Foreskin fibroblast (primary cell): ENCODE measurements at places on chromosomes 5 and 9.

DNA sequence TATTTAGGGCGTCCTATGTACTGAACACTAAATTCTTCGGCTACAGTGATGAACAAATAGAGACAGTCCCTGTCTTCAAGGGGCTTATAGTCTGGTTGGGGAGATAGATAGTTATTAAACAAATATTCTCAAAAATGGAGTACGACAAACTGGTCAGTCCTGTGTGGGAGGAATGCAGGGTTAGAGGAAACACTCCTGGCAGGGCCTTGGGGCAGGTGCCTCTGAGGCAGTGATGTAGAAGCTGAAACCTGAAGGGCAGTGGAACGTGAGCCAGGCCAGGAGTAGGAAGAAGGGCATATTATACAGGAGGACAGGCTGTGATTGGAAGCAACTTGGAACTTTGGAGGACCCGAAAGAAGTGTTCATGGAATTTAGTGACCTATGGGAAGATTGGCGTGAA lies 133.4 kb downstream of the AOPEP start:
- DNase-seq = no peak

- no peak for DNase-seq
These were observed 224.8 kb downstream of the CETN3 start for GRCh38 chr5:90184764-90185163.

GRCh38 chr5:149221731-149222342 lies 49.8 kb upstream of the AFAP1L1 start:
- no peak for DNase-seq

DNA sequence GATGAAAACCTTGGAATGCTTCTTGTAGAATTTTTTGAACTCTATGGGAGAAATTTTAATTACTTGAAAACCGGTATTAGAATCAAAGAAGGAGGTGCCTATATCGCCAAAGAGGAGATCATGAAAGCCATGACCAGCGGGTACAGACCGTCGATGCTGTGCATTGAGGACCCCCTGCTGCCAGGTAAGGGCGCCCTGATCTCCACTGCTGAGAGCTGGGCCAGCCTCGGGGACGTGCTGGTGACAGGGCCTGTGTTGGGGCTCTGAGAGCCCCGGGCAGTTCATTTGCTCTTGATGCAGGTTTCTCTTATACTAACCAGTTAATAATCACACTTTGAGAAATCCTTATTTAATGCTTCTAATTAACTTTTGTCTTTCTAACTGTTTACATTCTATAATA lies 33.0 kb downstream of the TENT4A start:
- DNase-seq = no peak

DNA sequence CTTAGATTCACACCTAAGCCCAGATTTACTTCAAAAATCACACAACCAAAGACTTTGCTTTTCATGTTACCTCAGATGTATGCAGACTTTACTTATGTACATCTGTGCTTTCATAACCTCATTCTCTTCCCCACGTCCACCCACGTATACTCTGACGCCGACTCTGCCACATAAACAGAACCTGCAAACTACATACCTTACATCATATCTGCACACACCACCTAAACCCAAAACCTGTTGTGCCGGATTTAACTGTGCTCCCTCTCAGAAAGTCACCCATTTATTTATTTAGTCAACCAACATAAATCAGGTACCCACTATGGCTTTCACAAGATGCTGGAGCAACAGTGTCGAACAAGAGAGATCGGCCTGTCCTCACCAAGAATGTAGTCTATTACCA lies 1.0 kb upstream of the DPYSL3 start:
- no peak for DNase-seq

DNA sequence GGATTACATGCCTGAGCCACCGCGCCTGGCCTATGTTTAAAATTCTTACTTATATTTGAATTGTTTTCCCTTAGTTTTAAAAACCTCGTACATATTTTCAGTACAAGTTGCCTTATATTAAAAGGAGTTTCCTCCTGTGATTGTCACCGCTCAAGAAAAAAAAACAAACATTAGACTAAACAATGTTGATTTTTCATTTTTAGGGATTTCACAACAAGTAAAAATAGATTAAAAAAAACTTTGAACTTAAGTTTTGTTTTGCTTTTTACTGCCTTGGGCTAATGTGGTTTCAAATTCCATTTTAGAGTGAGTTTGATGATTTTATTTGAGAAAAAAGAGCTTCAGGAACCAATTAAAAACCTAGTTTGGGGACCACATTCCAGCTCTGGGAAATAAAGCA lies 1196.6 kb upstream of the CDH18 start:
- no peak for DNase-seq

DNA sequence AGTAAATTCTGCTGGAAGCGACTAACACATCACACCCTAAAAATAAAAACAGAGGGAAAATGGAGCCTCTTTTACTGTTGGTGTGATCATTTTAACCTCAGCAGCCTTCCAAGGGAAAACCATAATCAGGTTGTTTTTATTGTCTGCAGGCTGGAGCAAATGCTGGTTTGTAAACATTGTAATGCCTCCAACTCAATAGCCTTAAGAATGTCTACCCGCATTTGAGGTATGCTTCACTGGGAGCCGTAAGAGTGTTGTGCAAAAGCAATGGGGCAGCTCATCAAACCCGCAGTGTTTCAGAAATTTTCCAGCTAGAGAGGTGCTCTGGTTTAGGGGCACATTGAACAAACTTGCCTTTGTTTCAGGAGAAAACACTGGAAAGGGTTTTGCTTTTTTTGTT lies 17.0 kb downstream of the NIM1K start:
- no peak for DNase-seq

DNA sequence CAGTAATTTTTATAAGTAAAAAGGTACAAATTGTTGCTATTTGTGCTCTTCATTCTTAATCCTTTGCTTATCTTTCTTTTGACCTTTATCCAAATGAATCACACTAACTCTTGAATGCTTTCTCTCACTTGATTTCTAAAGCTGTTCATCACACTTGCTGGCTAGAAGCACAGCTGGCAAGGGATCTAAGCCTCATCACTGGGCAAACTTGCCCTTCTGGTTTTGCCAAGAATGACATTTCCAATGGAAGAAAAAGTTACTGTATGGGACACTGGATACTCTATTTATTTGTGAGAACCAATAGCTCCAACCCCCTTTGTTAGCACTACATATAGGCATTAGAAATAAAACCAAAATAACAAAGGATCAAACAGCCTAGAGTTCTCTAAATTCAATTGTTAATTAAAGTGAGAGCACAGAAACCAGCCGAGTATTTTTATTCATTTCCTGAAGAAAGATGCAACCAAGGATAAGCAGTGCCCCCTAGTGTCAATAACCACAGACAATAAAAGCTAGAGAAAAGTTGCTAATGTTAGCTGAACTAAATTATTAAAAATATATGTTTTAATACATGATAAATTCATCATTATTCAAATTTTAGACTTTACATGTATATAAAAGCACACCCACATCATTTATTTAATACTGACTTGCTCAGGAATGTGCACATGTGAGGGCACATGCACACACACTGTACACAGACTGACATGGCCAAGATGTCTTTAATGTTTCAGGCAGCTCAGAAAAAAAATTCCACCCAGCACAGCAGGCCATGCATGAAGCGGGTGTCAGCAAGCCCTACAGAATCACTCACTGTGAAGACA lies 59.8 kb upstream of the POU5F2 start:
- DNase-seq = peak; percentile 77

DNA sequence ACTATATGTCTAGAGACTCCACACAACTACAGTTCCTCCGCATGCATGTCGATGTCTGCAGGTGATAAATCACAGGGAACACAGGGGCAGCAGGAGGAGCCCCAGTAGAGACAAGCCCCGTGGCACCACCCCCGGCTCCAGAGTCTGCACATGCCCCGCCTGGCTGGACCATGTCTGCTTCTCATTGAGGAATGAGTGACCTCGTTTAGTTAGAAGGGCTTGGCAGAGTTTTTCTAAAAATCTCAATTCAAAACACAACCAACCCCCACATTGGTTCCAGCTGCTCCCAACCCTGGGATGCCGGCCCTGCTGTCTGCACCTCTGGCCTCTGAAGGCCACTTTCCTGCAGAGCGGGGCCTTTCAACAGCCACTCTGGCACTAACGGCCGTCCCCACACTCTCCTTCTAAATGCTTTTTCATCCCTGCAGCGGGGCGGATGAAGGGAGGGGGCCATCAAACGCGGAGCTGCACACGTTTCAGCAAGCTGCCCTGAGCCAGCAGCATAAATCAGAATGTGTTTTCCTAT lies 106.3 kb downstream of the ROR2 start:
- no peak for DNase-seq

- no peak for DNase-seq
These were observed 144.3 kb upstream of the DHFR start for GRCh38 chr5:80799041-80799440.

DNA sequence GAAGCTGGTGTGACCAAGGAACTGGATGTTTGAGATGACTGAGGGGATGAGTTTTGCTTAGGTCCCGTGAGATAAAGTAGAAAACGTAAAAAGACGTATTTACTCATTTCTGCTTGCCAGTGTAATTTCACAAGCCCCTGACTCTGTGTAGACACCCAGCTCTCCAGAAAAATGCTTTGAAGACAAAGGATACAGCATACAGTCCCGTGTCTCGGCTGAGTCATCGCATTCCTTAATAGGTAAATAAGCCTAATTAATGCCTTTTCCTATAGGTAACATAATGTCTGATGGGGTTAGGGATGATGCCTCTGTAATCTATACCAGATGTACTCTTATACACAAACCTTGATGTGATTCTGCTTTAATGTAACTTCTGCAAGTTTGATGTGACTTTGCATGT lies 20.2 kb downstream of the S100Z start:
- no peak for DNase-seq

GRCh38 chr9:27653246-27653645 lies 80.0 kb upstream of the C9orf72 start:
- no peak for DNase-seq

- DNase-seq = no peak
These were observed 406.2 kb downstream of the KDM4C start for GRCh38 chr9:7163932-7164331.

DNA sequence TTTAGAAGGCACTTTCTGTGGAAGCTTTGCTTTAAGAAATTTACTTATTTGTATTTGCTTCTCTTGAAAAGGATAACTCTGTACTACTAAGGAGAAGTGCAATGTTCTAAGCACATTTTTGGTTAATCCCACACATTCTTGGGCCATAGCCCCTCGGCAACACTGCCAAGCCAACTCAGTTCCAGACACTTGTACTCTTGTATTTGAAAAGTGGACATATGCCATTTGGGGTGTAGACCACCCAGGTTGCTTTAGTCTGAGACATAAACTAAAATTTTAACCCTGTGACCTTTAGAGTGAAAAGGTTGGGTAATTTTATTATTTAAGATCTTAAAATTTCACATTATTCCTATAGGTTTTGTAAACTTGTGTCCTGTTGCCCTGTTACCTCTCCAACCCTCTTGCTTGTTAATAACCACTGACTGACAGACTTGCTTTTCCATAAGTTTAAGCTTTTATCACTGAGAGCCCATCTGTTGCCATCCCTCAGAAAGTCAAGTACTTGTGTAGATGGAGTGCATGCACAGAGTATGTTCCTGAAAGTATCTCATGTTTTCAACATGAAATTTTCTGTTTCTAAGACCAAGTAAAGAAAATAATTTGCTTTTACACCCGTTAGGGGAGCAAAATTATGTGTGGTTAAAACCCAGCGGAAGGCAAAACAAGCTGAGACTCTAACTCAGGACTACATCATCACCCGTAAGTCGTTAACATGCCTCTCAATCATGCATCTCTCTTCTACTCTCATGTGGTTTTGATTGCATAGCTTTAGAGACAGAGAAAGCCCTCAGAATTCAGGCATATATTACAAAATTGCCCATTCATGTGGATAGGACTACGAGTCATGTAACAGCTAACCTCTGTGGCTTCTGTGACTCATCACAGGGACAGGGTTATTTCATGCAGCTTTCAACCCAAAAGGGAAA lies 117.3 kb downstream of the GDNF start:
- peak; percentile 96 for DNase-seq

GRCh38 chr9:95055334-95055850 lies 262.1 kb downstream of the FANCC start:
- no peak for DNase-seq

DNA sequence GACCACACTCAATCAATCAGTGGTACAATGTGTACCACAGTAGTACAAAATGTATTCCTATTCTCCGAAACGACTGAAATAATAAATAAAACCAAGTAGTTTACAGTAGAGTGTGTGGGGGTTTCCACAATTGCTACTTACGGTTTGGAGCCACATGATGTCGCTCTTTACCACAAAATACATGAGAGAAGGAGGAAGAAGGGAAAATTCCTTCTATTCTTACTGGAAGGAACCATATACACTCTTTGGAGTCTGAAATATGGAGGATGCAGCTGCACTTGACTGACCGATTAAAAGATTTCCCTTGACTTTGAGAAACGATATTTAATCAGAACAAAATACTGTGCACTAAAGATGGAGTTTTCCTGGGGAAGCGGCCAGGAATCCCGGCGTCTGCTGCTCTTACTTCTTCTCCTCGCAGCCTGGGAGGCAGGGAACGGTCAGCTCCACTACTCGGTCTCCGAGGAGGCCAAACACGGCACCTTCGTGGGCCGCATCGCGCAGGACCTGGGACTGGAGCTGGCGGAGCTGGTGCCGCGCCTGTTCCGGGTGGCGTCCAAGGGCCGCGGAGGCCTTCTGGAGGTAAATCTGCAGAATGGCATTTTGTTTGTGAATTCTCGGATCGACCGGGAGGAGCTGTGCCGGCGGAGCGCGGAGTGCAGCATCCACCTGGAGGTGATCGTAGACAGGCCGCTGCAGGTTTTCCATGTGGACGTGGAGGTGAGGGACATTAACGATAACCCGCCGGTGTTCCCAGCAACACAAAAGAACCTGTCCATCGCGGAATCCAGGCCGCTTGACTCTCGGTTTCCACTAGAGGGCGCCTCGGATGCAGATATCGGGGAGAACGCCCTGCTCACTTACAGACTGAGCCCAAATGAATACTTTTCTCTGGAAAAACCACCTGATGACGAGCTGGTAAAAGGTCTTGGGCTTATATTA lies at the start of gene PCDHA4:
PCDHA4 (plus strand) TSS at position 235 of the 942 bp plus-strand sequence.
- no peak for DNase-seq

- no peak for DNase-seq
These were observed 7.9 kb downstream of the PLK2 start for GRCh38 chr5:58451732-58452565.

DNA sequence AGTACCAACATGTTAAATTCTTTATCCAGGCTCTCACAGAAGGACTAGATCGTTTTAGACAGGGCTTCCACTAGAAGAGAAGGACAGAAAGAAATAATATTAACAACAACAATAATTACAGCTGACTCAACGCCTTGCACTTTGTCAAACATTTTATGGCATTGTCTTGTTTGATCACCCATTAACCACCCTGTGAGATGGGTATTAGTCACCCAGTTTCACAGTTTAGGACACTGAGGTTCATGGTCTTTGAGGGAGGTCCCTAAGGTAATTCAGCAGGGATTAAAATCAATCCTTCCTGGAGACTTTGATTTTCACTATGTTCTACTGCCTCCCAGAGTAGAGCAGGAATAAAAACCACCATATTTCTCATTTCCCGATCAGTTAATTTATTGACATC lies 51.4 kb upstream of the BNC2 start:
- peak; percentile 45 for DNase-seq
